SHP77 treated with DMSO at 0.1 percent for 48 hours (cell line): ENCODE measurements at places on chromosomes 7 and 10.

GRCh38 chr10:87925570-87925969 lies 62.1 kb downstream of the PTEN start:
- peak; percentile 34 for DNase-seq

- DNase-seq: no peak
Measured at GRCh38 chr7:13290975-13291374, 603.5 kb downstream of the ARL4A start.

DNA sequence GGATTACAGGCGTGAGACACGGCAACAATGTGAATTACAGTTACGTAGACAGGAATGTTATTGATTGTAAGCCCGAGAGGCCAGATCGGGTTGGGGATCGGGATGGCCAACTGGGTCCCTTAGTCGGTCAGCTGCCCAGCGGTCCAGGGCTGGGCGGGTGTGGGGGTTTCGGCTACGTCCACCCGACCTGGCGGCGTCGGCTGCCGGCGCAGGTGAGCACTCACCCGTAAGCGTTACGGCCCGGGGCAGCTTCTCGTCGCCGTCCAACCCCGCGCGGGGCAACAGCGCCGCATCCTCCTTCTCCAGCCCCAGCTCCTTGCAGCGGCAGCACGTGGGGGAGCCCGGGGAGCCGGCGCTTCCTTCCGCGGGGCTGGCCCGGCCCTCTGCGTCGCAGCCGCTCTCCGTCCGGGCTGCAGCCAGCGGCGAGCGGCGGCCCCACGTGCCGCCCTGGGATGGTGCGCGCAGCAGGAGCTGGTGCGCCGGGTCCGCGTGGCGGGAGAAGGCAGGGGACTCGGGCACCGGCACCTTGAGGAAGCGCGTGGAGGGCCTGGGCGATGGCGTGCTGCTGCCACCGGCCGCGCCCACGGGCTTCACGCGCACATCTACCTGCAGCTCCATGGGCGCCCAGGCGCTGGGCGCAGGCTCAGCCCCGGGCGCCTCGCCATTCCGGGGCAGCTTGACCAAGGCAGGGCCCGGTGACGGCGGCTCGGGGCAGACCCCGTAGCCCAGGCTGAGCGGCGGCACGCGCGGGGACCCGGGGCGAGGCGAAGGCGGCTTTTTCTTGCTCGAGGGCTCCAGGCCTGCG lies 609 bp downstream of the KLRG2 start:
- DNase-seq: no peak

GRCh38 chr10:65394502-65395297 lies 1531.1 kb upstream of the LRRTM3 start:
- no peak for DNase-seq

DNA sequence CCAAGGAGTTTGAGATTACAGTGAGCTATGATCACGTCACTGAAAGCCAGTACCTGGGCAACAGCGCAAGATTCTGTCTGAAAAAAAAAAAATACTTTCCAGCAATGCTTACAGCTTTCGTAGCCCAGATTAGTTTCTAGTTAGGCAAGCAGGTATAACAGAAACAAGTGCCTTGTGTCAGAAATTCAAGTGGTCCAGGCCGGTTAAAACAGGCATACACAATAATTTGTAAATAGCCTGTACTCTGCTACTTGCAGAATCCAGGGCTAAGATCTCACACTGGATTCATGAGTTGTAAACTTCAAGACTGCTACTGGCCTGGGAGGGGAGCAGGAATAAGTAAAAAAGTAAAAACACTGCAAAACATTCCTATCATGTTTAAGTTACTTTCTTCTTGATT lies 512.9 kb downstream of the IPMK start:
- DNase-seq: no peak

DNA sequence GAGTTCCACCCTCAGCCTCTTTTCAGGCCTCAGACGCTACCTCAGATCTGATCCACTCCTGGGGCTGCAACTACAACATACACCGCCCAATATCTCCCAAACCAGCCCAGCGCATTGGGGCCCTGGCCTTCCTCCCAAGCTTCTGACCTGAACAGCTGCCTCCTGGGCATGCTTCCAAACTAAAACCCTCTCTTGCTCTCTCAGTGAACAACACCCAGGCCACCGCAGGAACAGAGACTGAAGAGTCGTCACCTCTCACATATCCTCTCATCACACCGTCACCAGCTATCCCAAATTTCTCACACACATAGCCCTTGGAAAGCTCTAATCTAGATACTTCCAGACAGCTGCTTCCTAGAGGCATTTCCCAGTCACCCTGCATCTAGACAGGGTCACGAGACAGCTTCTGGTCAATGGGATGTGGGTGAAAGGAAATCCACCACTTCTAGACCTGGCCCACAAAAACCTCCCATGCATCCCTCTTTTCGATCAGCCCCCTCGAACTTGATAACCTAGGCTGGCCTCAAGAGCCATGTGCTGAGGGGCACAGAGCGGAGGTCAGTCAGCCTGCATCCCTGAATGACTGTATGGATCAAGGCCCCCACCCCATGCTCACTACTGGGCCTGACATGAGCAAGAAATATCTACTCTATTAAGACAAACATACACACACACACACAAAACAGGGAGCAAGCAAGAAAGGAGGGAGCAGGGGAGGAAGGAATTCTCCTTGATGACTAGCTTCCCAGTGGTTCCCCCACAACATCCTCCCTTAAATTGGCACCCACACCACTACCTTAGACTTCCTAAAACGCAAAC lies 1.8 kb downstream of the PARP12 start:
- DNase-seq: peak; percentile 71

DNA sequence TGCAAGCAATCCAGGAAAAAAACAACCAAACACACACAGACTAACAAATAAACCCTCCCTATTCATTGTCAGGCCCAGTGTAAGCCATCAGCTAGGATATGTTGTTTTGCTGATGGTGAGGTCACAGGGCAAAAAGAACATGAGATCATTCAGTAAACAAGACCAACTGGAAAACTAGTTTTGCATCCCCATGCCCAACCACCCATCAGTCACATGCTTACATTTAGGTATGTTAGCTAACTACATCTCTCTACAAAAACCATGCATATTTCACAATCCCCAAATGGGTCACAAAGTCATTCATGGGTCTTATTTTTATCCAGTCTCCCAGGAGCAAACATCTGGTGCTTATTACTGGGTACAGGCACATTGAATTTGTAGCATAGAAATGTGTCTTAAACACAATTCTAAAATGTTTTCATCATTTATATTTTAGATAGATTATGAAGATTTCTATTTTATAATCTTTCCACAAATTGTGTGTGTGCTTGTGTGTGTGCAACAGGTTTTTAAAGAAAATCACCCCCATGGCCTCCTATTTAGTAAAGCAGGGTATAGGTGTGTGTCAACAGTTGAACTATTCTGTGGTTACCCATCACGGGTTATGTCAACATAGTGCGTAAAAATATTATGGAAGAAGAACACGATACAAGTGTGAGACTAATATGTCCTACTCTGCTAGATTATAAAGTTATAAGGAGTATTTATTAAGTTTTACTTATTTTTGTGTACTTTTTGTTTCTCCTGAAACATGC lies 103.8 kb upstream of the AKR1E2 start:
- DNase-seq: no peak

DNA sequence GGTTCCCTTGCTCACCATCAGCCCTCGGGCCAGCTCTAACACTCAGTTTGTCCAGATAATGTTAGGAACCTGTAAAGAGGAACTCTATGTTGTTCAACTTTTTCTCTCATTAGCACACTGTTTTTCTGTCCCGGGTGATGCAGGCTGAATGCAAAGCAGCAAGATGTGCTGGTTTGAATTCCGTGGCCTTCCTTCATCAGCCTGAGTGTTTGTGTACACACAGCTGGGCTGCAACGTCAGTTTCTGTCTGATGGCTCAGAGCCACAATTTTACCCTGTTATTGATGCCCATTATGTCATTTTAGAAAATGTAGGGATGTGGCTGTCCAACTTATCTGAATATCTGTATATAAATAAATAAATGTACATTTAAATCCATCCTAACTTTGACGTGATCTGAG lies 152.0 kb downstream of the PLPP4 start:
- DNase-seq: no peak
